ENCODE measurements at places on chromosomes 12 and 14.

DNA sequence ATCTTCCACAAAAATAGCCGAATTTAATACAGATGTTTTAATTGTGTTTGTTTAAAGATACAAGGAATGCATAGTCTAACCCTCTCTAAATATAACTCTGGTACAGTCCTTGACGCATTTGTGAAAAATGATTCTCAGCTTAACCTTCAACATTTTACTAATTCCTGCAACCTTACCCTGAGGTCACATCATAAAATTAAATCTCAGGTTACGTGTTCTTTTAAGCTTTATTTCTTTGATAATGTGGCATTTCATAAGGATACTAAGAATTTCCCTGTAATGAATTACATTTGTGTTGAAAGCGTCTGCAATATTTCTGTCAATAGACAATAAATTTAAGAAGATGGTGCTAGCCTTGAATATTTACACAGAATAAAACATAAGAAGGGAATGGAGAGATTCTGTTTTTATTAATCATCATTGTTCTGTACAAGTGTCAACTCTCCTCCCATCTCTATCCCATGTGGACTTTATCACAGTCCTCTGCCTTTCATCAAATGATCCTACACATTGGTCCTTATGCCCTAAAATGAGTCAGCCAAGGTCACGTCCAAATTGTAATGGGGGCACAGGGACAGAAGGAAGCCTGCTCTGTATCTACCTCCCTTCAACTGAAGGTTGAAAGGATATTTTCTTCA is 769.3 kb upstream of the FLRT2 start:
- DNase-seq: no peak

DNA sequence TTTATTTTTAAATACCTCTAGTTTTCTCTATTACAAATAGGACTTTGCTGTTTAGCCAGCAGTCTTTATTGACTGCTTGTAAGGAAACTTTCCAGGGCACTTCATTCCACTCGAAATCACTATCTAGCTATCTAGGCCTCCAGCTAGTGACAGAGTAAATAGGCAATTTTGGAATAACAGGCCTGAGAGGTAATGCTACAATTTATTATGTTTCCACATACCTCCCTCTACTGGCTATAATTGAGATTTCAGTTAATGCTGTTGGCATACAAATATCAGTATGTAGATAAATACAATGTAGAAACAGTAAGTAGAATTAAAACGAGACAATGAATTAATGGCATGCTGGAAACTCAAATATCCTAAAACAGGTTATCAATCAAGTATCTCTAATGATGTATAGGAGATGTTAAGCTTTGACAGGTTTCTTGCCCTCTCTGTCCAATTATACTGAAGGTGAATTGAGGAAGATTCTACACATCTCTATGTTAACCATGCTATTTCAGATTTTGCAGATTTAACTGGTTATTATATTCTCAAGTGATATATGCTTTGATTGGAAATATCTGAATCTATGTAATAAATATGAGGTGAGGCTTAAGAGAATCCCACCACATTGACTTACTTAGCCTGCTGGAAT is 7.2 kb downstream of the DTD2 start:
- no peak for DNase-seq

- DNase-seq: no peak
Measured at GRCh38 chr12:54535474-54535873, 13.9 kb upstream of the PDE1B start.

GRCh38 chr14:69263364-69263763 is 3.4 kb downstream of the GALNT16 start:
- no peak for DNase-seq

DNA sequence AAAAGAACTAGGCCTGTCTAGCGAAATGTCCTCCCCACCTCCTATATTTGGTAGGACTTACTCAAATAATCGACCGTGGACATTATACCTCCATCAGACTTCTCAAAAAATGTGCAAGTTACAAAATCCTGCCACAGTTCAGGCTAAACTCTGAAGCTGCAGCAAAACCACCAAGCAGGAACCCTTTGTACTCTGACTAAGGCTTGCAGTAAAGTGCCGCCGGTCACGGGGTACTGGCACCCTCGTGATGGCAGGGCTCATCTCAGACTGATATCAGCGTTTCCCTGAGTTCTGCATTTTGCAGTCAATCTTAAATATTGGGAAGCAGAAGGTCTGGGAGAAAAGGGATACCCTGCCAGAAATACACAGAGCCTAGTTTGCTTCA is 17.1 kb downstream of the SLC11A2 start:
- no peak for DNase-seq

DNA sequence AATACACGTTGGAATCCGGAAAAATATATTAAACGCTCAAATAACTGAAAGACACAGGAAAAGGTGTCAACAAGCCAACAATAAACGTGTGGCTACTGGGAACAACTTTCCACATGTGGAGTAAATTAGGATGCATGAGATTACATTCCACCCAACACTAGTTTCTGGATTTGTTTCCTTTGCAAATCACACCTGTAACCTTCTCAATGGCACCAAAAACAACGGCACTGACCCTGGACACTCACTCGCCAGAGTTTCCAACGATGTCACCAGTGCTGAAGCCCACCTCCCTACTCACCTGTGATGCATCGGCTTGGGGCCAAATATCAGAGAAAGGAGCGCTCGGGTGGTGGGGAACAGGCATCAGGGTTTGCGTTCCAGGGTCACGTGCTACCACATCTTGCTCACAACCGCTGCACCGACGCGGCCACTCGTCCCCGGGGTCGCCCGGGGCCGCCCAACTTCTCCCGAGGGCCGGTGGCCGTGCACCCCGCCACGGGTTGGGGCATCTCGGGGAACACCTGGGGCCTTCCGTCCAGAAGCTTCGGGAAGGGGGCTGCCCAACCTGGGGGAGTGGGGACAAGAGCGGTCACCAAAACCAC is 629 bp downstream of the PRDM4 start:
- DNase-seq: no peak

GRCh38 chr12:78145398-78145797 is 314.7 kb downstream of the NAV3 start:
- DNase-seq: no peak

GRCh38 chr14:48970943-48971342 is 615.2 kb downstream of the RPS29 start:
- DNase-seq: no peak

DNA sequence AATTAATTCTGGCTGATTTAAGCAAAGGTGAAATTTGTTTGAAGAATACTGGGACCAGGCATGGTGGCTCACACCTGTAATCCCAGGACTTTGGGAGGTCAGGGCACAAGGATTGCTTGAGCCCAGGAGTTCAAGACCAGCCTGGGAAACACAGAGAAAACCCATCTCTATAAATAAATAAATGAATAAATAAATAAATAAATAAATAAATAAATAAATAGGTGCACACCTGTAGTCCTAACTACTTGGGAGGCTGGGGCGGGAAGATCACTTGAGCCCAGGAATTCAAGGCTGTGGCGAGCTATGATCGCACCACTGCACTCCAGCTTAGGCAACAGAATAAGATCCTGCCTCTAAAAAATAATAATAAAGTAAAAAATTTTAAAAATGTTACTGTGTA is 4.4 kb upstream of the C14orf39 start:
- no peak for DNase-seq

Data from D721Med (cell line).